Pancreas (tissue), 10 donors: ENCODE measurements at places on chromosomes 13 and 19. TPM values are rescaled to one million over a fixed set of nuclear protein-coding genes. Genes with fewer than 3 reads are reported as not detected.

DNA sequence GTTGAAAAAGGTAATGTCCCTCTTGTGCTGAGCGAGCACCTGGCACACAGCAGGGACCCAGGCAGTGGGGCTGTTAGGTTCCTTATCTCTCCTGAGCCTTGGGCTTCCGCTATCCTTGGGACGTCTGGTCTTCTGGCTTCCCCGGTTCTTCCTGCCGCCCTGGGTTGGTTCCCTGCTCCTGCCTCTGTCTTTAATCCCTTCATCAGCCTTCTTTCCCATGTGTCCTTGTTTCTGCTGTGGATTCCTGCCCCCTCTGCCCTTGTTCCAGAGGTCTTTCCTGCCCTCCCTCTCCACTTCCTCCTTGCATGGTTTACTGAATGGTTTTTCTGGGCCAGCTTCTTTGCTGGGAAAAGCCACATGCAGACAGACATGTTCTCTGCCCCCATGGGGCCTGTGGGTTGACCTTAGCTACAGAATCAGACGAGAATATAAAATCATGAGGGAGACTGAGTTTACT is 2.6 kb downstream of the EPN1 start:
- peak; percentile 60 for DNase-seq
- H3K36me3 ChIP-seq, result peaks cover 11% of the 10 kb centered on the region
- H3K27me3 ChIP-seq, result no peaks in the 10 kb centered on the region
- no peak overlapping the region for H3K27ac ChIP-seq
- H3K4me3 ChIP-seq, result no peak overlapping the region

DNA sequence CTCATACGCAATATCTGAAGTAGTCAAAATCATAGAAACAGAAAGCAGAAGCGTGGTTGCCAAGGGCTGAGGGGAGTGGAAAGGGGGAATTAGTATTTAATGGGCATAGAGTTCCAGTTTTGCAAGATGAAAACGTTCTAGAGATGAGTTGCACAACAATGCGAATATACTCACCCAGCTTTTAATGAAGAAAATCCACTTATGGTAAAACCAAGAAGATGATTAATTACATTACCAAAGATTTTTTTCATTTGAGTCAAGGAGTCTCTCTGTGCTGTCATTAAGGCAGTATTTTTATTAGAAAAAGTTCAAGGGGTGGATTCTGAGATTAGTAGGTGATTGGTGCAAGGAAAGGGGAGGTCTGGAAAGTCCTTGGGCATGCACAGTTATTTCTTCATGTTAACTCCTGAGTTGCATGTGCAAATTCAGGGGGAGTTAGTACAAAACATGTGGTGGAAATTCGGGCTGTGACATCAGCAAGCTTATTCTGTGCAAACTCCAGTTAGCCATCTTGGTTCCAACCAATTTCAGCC is 6.9 kb upstream of the CBY2 start:
- no peak overlapping the region for H3K4me3 ChIP-seq
- H3K36me3 ChIP-seq, result no peaks in the 10 kb centered on the region
- H3K27me3 ChIP-seq, result no peaks in the 10 kb centered on the region
- H3K4me1 ChIP-seq, result no peaks in the 10 kb centered on the region

GRCh38 chr13:68895696-68896095 is 1211.9 kb upstream of the ATXN8OS start:
- H3K4me3 ChIP-seq, result no peak overlapping the region
- H3K27ac ChIP-seq, result no peak overlapping the region
- H3K27me3 ChIP-seq, result no peaks in the 10 kb centered on the region

DNA sequence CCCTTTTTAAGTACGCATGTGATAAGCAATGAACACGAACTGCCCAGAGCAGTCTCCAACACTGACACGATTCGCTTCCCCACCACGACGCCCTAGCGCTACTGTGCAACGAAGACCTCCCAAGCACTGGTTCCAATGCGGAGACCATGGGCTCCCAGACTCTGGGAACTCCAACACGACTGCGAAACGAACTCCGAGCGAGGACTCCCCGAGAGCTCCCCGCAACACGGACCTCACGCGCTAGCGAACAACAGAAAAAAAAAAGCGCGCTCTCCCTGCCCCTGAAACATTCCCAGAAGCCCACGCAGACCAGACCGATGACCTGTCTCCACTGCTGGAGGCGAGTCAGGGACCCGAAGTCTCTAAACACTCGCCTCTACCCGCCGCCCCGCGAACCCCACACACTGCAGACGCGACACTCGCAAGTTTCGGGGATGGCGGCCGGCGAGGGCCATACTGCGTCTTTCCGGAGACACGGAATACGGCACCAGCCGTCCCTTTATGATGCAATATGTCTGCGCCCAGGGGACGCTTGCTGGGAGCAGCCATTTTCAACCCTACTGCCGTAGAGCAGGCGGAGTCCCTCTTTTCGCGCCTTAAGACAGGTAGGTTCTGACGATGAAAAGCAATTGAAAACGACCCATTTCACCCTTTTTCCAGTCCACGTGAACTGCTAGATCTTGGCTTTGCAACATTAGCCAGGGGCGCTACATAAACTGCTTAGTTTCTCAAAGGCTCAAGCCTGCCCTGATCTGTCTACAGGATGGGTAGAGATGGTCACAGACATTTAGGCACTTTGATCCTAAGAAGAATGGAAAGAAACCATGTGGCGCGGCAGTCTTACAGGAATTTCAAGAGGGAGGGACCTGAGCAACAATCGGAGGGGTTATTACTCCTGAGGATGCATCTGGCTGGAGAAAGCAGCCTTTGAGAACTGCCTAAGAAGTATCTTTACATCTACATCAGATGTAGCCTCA is at the start of gene ZNF577:
ZNF577 (minus strand) TSS at position 430 of the 977 bp plus-strand sequence. CDS start 7,569 bp downstream, outside the sequence.
- no peaks in the 10 kb centered on the region for H3K4me1 ChIP-seq
- H3K27ac ChIP-seq, result peak within 1 kb of the TSS; percentile 81
- H3K27me3 ChIP-seq, result no peaks in the 10 kb centered on the region
- peak within 1 kb of the TSS; percentile 34 for H3K4me3 ChIP-seq
- peak; percentile 95 for DNase-seq

TMEM147 gene
- total RNA-seq, result 46.4 TPM
